ENCODE measurements at places on chromosomes 13 and 19. TPM values are rescaled to one million over a fixed set of nuclear protein-coding genes. Genes with fewer than 3 reads are reported as not detected.
A peak's percentile ranks its signal among the peaks of the same experiment; 100 is the strongest.

The ATP4B gene
- total RNA-seq = not detected

GRCh38 chr19:47433121-47433520 is 13.8 kb upstream of the MEIS3 start:
- DNase-seq = no peak

DNA sequence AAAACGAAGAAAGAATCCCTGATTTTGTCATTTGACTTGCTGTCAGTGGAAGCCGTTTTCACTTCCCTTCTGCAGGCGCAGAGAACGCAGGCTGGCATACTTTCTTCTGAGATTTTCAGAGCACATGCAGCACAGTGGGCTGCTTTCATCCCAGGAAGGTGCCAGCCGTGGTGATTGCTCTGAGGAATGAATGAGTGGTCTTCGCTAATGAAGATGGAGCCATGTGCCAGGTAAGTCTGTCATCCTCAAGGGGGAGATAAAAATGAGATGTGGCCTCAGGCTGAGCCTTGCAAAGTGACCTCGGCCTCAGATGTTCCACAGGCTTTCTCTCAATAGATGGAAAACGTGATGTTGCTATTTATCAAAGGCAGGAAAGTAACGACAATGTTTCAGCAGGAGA is 94.6 kb upstream of the FARP1 start:
- DNase-seq = no peak

DNA sequence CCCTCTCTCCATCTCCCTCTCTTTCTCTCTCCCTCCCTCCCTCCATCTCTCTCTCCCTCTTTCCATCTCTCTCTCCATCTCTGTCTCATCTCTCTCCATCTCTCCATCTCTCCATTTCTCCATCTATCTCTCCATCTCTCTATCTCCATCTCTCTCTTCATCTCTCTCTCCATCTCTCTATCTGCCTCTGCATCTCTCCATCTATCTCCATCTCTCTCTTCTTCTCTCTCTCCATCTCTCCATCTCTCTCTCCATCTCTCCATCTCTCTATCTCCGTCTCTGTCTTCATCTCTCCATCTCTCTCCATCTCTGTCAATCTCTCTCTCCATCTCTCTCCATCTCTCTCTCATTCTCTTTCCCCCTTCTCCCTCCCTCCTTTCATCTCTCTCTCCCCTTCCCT is 56.1 kb upstream of the NFIC start:
- no peak for DNase-seq

DNA sequence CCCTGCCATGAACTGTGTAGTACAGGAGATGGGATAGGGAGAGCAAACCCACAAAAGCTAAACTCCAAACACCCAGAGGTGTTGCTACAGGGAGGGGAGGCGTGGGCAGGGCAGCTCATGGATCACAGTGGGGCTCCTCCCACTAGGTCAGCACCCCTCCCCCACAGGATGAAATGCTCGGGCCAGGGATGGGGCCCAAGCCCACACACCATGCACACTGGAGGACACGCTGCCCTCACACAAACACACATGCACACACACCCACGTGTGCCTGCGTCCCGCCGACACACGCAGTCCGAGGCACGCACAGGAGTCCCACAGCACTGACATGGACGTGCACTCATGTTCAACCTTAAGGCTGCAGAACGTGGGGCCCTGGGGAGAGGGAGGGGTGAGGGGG is 6.0 kb upstream of the CCNP start:
- DNase-seq = no peak

DNA sequence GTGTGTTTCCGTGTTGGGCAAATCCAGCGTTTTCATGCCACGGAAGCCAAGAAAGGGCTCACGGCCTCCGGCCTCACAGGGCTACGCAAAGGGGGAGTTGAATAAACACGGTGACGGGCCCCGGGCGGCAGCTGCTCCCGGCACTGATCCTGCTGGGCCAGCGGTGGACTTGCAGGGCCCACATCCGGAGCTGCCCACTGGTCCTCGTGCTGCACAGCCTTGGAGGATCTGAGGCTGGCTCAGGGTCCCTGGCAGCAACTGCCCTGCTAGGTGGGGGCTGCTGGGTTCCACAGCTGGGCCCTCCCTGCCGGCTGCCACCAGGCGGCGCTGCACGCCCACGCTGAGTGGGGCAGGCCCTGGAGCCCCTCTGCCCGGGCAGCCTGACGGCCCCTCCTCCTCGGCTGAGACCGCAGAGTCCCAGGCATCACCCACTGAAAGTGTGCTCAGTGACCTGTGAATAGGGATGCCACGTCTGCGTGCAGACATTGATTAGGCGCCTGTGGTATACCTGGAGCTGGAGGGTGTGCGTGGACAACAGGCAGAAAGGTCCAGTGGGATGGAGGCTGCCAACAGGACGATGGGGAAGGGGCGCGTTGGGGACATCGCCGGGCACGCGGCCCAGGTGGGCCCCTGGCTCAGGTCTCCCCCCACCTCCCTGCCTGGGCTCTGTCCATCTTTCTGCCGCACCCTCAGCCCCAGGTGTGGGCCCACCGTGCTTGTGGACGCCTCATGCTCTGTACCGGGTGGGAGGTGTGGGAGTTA is 5.3 kb upstream of the HCN2 start:
- DNase-seq = peak; percentile 65

- no peak for DNase-seq
Observed at GRCh38 chr13:32830336-32831031, 185.7 kb upstream of the KL start.

- DNase-seq = no peak
Observed at GRCh38 chr19:42601811-42602443, 7.2 kb upstream of the CEACAM8 start.

The RFPL4AL1 gene
- total RNA-seq = not detected

The EPS8L1 gene
- 384 TPM for total RNA-seq

DNA sequence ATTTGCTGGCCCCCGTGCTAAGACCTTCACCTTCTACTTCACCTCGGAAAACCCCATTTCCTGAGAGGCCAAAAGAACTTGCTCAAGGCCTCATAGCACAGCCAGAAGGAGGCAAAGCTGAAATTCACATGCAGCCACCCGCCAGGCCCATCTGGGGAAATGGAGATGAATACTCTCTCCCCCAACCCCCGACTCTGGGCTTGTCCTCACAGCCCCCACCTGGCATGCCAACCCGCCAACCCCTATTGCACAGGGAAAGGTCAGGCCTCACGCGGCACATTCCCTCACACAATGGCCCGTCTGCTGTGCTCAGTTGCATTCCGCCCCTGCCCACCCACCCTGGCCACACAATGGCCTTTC is 3.2 kb downstream of the PRX start:
- no peak for DNase-seq

All from suprapubic skin (tissue), 4 donors.